ENCODE measurements at places on chromosomes 3 and 15.

DNA sequence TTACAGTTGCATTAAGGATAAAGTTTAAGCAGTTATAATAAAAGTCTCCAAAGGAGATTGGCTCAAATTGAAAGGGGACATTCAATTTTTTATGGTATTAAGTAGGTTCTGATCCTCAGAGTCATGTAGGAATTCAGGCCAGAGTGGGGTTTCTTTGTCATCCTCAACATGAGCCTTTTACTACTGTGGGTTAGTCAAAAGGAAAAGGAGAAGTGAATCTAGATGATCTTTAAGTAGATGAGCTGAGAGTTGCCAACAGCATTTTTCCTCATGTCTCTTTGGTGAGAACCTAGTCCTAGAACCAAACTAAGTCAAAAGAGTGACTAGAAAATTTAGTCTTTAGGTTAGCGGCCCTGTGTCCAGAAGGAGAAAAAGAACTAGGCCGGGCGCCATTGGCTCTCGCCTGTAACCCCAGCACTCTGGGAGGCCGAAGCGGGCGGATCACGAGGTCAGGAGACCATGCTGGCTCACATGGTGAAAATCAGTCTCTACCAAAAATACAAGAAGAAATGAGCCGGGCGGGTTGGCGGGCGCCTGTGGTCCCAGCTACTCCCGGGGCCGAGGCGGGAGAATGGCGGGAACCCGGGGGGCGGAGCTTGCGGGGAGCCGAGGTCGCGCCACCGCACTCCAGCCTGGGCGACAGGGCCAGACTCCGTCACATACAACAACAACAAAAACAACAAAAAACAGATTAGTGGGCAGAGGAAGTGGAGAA is 4.2 kb upstream of the CHL1 start:
- DNase-seq, result no peak

GRCh38 chr3:90128391-90128790 is 1021.0 kb downstream of the EPHA3 start:
- no peak for DNase-seq

DNA sequence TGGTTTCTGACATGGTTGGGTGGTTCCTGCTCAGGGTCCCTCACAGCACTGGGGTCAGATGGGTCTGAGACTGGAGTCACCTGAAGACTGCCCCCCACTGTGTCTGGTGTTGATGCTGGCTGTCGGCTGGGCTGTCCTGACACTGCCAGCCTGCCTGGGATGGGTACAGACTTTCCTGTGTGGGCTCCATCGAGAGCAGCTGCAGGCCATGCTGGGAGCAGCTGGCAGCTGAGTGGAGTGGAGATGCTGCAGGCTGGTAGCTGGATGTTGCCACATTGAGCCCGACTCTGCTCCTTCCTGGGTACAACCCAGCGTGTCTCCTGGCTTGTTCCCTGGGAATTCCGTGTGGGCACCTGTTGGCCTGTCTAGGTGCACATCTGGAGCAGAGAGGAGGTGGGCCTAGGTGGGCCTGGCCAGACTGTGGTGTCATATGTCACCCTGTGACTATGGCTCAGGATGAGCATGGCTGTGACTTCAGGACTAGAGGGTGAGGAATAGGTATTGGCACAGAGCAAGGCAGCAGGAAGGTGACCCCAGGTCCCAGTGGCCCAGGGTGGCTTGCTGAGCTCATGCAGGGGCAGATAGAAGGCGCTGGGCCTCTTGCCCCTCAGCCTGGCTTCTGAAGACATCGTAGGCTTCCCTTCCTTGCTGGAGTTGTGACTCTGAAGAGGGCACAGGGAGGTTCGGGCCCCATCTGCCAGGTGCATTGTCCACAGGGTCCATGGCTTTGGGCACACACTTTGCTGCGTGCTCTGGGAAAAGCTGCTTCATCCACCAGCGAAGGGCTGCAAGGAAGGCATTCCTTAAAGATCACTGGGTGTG is 40.0 kb upstream of the PRR23E start:
- no peak for DNase-seq

GRCh38 chr3:194930377-194931204 is 244.9 kb downstream of the FAM43A start:
- DNase-seq, result no peak

- no peak for DNase-seq
Measured at GRCh38 chr3:182738583-182739411, 54.5 kb upstream of the ATP11B start.
